NK-92 treated with Interleukin-12 subunit alpha and Interleukin-12 subunit beta, amount 100 ng/mL, for 24 hours (cell line): ENCODE measurements at places on chromosomes 6 and 20.
A peak's percentile ranks its signal among the peaks of the same experiment; 100 is the strongest.

GRCh38 chr6:19209202-19209601 lies 628.0 kb upstream of the ID4 start:
- DNase-seq: no peak

DNA sequence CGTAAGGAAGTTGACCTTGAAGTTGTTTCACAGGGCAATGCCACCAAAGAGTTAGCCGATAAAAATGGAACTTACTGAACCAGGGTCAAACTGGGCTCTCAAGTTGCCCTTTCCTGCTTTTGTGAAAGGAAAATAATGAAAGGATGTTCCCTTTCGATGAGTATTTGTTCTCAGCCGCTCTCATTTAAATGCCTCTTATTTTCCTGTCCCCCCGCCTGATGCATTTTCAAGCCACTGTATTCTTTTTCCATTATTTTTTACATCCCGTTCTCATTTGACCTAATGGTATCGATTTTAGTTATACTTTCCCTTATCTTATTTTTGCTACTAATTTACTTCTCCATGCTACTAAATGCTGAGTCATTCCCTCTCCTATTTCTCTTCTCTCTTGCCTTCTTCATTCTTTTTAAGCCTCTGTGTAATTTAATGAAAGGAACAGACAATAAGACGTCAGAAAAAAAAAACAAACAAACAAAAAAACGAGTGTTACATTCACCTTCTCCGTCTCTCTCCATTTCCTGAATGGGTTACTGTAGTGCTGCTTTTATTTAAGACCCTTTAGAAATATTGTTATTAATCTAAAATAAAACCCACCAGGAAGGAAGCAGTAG lies 655 bp upstream of the NDUFAF4 start:
- no peak for DNase-seq

DNA sequence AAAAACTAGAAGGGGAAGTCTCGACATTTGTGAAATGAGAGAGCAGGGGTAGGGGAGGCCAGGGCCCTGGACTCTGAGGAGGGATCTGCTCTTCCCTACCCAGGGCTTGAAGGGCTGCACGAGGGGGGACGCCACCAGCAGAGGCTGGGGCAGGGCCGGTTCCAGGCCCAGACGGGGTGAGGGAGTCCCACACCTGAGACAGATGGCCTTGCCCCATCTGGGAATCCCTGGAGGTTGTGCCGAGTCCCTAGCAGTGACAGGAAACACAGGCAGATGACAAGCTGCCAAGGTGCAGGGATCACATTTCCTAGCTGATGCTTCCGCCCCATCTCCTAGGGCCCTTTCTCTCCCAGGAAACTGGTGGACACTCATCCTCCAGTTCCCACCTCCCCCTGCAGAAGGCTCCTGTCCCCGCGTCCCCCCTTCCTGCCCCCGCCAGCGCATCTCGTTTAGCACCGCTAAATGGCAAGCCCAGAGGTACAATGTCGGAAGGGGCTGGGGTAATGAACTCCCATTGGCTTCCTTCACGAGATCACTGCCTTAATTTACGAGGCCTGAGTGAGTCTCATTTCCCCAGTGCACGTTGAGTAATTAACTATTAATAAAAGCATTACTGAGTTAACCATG lies 35.2 kb upstream of the CDH22 start:
- DNase-seq: no peak

- DNase-seq: no peak
Observed at GRCh38 chr6:153790048-153790447, 249.0 kb upstream of the OPRM1 start.

GRCh38 chr6:144659202-144660182 lies 374.4 kb downstream of the UTRN start:
- no peak for DNase-seq

DNA sequence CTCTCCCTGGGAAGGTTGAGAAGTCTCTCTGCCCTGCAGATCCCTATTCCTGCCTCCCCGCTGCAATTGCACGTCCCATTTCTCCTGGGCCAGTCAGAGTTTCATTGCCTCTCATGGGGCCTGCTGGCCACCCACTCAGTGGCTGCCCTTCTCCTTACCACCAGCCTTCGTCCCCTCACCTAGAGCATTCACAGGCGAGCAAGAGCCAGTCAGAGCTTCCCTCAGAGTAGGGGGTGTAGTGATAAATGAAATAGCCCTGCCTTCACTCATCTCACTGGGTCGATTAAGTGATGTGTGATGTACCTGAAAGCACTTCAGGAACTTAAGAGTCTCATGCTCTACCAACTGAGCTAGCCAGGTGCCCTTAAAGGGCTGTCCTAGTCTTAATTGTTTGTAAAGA lies 52.0 kb upstream of the FANCE start:
- DNase-seq: no peak

DNA sequence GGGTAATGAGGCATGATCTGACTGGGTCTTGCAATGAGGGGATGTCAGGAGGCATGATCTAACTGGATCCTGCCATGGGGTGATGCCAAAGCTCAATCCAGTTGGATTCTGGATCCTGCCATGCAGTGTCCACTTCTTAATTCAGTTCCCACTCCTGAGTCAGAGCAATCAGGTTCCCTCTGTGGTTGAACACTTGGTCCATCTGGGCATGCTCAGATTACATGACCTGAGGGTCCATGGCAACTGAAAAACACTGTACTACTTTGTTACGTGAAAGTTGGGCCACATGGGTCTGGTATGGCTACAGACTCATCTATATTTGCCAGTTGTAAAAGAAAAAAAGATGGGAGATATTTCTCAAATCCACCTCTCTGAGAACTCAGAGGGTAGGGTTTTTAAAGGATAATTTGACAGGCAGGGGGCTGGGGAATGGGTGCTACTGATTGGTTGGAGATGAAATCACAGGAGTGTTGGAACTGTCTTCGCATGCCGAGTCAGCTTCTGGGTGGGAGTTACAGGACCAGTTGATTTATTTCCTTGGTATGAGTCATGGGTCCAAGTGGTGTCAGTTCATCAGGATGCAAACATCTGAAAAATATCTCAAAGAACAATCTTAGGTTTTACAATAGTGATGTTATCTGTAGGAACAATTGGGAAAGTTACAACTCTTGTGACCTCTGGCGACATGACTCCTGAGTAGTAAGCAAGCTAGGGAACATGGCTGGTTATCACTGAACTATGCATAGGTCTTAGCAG lies 21.6 kb downstream of the C6orf163 start:
- DNase-seq: no peak

DNA sequence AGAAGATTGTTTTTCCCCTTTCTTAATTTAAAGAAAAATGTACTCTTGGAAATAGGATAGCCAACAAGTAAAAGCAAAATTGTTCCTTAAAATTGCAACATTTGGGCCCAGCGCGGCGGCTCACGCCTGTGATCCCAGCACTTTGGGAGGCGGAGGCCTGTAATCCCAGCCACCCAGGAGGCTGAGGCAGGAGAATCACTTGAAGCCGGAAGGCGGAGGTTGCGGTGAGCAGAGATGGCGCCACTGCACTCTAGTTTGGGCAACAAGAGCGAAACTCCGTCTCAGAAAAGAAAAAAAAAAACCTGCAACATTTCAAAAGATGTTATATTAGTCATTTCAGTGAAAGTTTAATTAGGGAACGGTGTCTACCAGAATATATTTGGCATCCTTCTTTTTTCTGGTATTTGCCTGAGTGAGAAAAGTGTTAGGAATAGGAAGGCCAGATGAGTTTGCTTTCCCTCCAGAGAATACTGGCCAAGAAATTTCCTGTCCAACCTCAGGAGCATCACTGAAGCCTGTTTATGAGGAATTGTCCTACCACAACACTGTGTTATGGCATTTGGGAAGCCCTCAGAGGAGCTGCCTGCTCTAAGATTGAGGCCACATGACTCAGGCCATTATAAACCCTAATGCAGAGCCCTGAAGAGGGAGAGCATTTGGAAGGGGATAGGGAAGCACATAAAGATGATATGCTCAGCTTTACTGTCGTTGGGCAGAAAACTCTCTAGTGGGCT lies 1.2 kb upstream of the GJA1 start:
- no peak for DNase-seq

DNA sequence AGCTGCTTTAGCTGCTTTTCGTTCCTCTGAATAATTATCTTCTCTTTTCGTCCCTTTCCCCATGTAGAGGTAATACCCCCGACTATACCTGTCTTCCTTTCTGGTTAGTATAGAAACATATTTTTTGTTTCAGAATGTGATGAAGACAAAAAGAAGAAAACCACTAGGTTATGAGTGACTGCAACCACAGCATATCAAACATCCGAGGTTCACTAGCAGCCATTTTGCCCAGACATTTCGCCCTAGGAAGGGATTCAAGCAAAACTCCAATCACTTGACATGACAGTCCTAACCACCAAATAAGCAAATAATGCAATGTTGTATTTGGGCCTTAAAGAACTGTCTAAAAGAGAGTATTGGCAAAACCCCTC lies 9.4 kb downstream of the SNX5 start:
- no peak for DNase-seq

- DNase-seq: no peak
Observed at GRCh38 chr20:58688840-58689239, 3.8 kb upstream of the NPEPL1 start.

- DNase-seq: no peak
Observed at GRCh38 chr6:71333697-71334096, 45.1 kb downstream of the OGFRL1 start.

DNA sequence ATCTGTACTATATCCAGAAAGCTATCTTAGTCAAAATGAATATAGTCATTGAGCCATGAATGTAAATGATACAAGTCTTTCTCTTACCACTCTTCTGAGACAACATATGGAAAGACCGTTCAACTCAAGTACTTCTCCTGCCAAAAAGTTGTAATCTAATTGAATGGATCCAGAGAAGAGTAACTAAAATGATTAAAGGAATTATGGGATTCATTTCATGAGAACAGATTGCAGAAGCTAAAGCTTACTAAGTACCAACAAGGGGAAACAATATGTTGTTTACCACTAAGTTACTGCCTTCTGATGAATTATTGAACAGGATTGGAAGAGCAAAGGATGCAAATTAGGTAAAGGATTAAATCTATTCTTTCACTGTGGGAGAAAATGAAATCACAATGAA lies 2.0 kb upstream of the LGSN start:
- DNase-seq: no peak

GRCh38 chr6:43738267-43738676 lies 31.7 kb upstream of the VEGFA start:
- no peak for DNase-seq

DNA sequence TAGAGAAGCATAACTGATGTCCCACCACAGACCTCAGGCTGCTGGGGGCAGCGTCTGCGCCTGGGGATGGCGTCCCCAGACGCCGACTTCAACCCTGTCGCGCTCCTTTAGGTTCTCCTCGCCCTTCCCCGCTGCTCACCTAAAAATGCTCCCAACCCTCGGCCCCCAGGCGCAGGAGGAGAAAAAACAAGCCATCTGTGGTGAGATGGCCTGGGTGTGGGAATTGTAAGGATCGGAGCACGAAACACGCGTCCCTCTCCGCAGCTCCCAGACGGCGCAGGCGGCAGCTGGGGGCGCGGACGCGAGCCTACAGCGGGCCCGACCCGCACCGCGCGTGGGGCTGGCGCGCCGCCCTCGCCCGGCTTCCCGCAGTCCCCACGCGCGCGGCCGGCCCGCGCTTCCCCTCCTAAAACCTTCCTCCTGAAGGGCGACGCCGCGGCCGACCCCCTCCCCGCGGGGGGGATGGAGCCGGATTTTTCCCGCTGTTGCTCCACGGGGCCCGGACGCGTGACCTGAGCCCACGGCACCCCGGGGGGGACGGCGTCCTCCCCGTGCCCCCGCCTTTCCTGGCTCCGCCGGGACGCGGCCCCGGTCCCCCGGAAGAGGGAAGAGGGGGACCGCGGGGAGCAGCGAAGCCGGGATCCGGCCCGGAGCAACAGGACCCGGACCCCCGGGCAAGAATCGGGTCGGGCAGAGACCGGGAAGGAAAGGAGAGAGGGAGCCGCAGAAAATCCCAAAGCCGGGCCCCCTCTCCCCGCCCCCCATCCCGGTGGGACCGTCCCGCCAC lies 611 bp downstream of the EPB41L2 start:
- DNase-seq: no peak

DNA sequence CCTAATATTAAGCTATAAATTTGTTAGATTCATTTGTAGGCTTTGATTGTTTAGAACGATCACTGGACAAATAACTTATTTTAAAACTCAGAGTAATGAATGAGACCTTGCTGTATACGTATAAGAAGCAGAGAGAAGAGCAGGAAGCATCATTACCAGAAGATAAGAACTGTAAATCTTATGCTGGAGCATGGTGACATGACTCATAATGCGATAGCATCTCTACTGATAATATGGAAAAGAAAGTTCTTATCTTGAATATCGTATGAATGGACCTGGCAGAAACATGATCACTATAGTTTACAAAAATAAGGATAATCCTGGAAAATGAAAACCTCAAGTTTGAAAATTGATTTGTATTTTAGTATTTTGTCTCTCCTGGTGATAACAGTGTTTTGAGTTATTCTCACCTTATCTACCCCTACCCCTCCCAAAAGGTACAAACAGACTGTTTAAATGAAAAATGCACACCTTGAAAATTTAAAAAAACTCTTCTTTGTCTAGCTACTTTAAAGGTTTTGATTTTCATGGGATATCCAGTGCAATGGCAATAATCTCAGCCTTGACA lies 2.0 kb upstream of the ZSCAN26 start:
- DNase-seq: no peak

DNA sequence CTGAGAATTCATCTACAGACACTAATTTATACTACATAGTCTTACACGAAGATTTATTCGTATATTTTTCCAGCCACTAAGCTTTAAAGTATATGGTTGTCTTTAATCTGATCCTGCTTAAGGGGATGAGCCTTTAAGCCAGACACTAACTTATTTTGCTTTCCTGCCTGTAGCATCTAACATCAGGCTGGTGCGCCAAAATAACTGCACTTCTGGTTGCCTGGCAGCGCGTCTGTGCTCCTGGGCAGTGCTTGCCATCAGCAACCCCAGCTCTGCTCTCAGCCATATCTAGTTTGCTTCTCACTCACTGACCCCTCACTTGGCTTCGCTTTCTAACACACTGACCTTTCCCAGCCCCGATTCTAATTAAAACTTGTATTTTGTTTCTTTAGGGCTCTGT lies 21.8 kb downstream of the HMGCLL1 start:
- DNase-seq: no peak

- no peak for DNase-seq
Observed at GRCh38 chr20:14966808-14967207, 629.4 kb upstream of the FLRT3 start.

DNA sequence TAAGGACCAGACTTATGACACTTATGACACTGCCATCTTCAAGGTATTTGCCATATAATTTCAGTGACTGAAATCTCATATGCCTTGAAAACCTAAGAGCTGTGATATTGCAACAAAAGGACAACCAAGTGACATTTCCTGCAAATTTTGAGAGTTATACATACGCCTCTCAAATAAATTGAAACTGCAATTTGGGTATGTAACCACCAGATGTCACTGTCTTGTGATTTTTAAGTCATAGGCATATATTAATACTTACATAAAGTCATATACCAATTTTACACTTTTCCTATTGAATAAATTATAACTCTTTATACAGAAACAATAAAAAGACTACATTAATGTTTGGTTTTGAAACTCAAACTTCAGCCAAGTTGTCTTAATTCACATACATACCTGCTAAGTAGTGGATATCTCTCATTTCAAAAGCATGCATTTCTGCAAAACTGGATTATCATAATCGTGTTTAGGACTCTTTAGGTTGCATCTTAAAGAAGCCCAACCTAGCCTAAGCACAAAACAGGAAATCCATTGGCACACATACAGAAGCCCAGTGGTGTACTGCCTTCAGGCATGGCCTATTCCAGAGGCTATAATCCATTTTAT lies 180.2 kb downstream of the PACRG start:
- no peak for DNase-seq

- peak; percentile 35 for DNase-seq
Observed at GRCh38 chr6:42450477-42451332, 1.0 kb downstream of the TRERF1 start.
